C1 segment of cervical spinal cord (tissue), 14 donors: ENCODE measurements at places on chromosomes 2 and 18.
A peak's percentile ranks its signal among the peaks of the same experiment; 100 is the strongest.

- no peak for DNase-seq
These were observed 150.6 kb upstream of the MAPRE2 start for GRCh38 chr18:34890486-34891085.

GRCh38 chr2:69741575-69742321 lies at the start of gene ANXA4:
Gene ANXA4 (plus strand): TSS chr2:69742134. CDS start chr2:69781566, 39,432 bp downstream.
- peak; percentile 55 for DNase-seq

GRCh38 chr18:57436965-57437333 lies 1.8 kb downstream of the ONECUT2 start:
- DNase-seq, result no peak

DNA sequence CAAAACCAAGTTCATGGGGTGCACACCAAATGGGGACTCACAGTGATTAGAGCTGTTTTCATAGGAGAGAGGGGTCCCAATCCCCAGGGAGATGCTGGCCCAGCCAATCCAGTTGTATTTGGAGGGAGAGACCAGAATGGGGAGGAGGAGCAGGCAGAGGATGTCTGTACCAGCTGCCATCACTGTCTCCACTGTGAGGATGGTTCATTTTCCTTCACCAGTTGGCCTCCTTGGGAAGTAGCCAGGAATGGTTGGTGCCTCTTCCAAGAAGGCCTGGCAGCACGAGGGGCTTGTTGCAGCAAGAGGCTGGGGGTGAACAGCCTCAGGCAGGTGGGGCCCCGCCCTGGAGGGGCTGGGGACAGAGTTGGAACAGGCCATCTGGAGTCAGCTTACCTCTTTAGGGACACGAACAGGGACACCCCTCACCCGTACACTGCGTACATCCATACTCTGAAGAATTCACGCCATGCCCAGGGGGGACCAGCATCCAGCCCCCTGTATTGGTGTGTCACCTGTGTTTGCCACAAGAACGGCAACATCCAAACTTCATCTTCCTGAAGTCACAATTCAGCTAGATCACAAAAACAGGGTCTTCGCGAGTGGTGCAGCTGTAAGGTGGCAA lies 161.7 kb upstream of the ZNF236 start:
- no peak for DNase-seq

DNA sequence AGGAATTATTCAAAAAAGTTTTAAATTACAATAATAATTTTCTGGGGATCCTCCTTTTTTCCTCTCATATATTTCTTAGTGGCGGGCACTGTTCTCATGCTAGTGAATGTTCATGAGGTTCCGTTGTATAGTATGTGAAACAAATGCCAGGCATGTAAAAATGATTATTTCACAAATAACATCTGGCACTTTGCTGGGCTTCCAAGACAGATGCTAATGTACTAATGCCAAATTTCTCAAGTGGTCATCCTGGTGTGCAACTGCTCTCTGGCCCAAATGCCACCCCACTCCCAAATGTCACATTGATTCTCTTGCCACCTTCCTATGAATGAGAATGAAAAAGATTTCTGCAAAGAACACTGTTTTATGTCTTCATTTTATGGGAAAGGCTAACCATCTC lies 564.0 kb upstream of the GCFC2 start:
- no peak for DNase-seq

DNA sequence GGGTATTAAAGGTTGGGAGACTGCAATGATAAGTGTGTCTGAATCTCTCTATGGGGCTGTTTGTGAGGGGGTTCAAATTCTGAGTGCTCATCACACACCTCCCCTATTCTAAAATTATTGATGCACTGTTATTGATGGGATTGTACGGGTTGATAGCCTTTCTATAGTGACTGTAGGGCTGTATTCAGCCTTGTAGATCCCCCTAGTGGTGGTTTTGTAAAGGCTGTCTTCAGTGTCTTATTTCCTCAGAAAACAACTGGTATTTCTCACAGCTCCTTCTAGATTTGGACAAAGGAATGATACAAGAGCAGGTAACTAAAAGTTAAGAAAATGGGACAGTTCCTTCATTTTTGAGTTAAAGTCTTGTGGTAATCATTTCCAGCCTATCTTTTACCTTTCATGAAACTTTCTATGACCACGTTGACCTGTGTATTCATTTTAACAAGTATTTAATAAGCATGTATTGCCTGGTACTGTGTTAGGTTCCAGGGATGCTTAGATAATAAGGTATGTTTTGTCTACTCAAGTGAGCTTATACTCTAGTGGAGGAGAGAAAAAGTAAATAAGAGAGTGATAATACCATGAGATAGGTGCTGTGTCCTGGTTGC lies 21.2 kb downstream of the SMAD4 start:
- no peak for DNase-seq

GRCh38 chr2:150732491-150732890 lies 245.0 kb upstream of the RND3 start:
- no peak for DNase-seq

DNA sequence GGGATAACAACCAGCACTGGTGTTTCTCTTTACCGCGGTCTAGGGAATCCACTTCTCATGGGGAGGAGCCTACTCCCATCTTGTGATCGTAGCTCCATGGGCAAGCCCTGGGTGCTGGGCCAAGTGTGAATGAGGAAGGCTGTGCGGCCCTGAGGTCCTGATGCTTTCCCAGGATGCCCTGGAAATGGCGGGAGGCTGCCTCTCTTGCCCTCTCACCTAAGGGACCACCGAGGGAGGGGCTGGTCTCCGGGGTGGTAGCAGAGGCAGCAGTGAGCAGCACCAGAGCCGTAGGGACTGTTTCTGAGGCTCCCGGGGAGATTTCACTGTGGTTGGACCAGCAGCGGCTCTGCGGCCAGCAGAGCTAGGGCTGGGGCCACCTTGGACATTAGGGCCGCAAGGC lies 15.5 kb upstream of the NPPC start:
- no peak for DNase-seq

GRCh38 chr2:236551471-236552211 lies 18.0 kb upstream of the ACKR3 start:
- no peak for DNase-seq

DNA sequence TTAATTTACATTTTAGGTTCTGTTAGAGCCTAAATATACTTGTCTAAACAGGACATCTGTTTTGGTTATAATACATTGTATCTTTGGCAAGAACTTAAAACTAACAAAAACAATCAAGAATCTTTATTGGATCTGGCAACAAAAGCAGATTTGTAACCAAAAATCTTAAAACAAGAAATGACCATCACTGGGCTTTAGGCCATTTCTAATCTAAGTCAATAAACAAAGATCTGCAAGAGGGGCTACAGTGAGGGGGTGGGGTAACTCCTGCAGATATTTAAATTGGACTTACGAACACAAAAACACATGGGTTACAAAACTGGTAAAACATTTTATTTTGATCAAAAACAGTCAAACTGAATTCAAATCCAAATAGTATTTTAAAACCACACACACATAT lies 77.3 kb downstream of the SRBD1 start:
- no peak for DNase-seq

DNA sequence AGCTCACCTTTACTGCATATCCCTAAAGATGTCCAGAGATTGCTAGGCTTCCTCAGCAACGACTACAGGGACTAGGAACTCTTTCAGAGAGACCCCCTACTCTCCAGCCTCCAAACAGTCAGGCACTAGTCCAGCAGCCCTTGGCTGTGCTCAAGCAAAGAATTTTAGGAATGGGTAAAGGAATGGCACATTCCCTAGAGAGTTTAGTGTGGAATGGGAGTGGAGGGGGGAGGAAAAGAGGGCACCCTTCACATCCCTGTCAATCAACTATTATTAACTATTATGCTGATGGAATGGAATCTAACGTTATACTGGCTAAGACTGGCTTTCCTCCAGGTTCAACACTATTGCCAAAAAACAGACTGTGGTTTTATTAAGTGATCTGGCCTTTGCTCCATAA lies 64.8 kb downstream of the IKZF2 start:
- no peak for DNase-seq

GRCh38 chr2:156526950-156527636 lies 90.9 kb downstream of the GPD2 start:
- DNase-seq, result no peak

DNA sequence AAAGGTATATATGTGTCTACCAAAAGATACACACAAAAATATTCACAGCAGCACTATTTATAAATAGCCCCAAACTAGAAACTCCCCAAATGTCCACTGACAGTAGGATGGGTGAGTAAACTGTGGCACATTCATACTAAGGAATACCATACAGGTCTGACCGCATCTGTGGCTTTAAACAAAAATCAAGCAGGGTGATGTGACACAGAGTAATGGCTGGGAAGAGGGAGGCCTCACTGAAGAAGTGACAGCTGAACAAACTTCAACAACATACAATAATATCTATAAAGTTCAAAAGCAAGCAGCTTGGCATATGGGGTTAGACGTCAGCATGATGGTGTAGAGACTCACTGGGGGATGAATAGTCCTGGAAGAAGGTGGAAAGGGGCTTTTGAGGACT lies 115.1 kb upstream of the PPP1CB start:
- DNase-seq, result no peak

- DNase-seq, result no peak
These were observed 116.7 kb upstream of the NPAS2 start for GRCh38 chr2:100703213-100703612.

GRCh38 chr18:61274416-61274960 lies 58.7 kb upstream of the CDH20 start:
- DNase-seq, result no peak

- DNase-seq, result no peak
These were observed 7.7 kb downstream of the VRK2 start for GRCh38 chr2:58054264-58054663.
